RCC 7860 (cell line): ENCODE measurements at places on chromosomes 3 and 15.

DNA sequence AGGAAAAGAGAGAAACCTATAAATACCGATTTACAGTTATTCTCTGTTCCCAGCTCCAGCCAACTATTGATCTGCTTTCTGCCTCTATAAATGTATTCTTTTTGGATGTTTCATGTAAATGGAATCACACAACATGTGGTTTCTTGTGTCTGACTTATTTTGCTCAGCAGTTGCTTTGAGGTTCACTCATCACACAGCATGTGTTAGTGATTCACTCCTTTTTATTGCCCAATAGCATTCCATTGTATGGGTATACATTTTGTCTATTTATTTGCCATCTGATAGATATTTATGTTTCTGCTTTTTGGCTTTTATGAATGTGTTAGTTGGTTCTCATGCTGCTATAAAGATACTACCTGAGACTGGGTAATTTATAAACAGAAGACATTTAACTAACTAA, 23.6 kb downstream of the CCR1 start:
- no peak for DNase-seq

- no peak for DNase-seq
Observed at GRCh38 chr15:55915221-55915620, 78.2 kb downstream of the NEDD4 start.

GRCh38 chr3:113536627-113537101, 4.3 kb downstream of the SIDT1 start:
- DNase-seq = no peak

- DNase-seq = no peak
Observed at GRCh38 chr15:45177285-45177684, 10.5 kb downstream of the SHF start.

GRCh38 chr3:129239991-129240390, 9.4 kb upstream of the COPG1 start:
- no peak for DNase-seq

DNA sequence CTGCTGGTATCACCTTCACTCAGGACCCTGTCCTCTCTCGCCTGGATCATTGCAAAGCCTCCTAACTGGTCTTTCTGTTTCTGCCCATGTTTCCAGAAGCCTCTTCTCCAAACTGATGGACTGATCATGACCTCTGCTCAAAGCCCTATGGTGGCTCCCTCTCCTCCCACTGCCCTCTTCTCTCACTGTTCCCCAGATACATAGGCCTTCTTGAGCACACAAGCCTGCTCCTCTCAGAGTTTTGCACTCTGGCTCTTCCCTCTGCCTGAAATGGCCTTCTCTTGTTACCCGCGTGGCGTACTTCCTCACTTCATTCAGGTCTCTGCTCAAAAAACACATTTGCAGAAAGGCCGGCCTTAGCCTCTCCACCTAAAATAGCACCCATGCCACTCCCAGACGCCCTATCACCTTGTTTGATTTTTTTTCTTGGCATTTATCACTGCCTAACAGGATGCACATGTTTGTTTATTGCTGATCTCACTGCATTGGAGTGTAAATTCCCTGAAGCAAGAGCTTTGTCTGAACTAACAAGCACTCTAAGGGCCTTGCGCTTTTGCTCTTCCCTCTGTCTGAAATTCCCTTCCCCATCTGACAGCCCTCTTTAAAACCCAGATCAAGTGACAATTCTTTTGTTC, 1.4 kb upstream of the ETFA start:
- no peak for DNase-seq
